H4 (cell line): ENCODE measurements at places on chromosomes 3 and 15. TPM values are rescaled to one million over a fixed set of nuclear protein-coding genes. Genes with fewer than 3 reads are reported as not detected.

ITIH3 gene
- total RNA-seq = not detected in 2 replicates

ATP13A4 gene
- 0.02 TPM in 1 of 2 replicates, not detected in the other for total RNA-seq

USF3 gene
- total RNA-seq = 4.3 and 9.3 TPM in 2 replicates

DUOX1 gene
- not detected in 2 replicates for total RNA-seq

C3orf22 gene
- not detected in 2 replicates for total RNA-seq

TGM5 gene
- not detected in 2 replicates for total RNA-seq

CDHR4 gene
- not detected in 2 replicates for total RNA-seq

TMED3 gene
- 160 and 164 TPM in 2 replicates for total RNA-seq

ACTC1 gene
- total RNA-seq = not detected in 2 replicates

PRKCI gene
- total RNA-seq = 58.3 and 73.3 TPM in 2 replicates

ESYT3 gene
- 0.02 and 0.17 TPM in 2 replicates for total RNA-seq

ACVR2B gene
- total RNA-seq = 0.74 and 1.3 TPM in 2 replicates

EPHA6 gene
- total RNA-seq = 7.3 and 7.7 TPM in 2 replicates

DUOXA2 gene
- not detected in 2 replicates for total RNA-seq

ITIH4 gene
- total RNA-seq = 0.10 and 6.1 TPM in 2 replicates

ANKUB1 gene
- not detected in 2 replicates for total RNA-seq

LRRC57 gene
- 6.3 and 14.2 TPM in 2 replicates for total RNA-seq

GOLGA8R gene
- total RNA-seq = 0.23 TPM in 1 of 2 replicates, not detected in the other

HESX1 gene
- total RNA-seq = 0.37 TPM in 1 of 2 replicates, not detected in the other

SNX4 gene
- 43.3 and 53.4 TPM in 2 replicates for total RNA-seq

RLBP1 gene
- total RNA-seq = not detected in 2 replicates

HYAL1 gene
- total RNA-seq = not detected in 2 replicates

CCR2 gene
- total RNA-seq = not detected in 2 replicates

EAF2 gene
- 3.4 and 4.3 TPM in 2 replicates for total RNA-seq

AGTR1 gene
- 0.45 and 0.53 TPM in 2 replicates for total RNA-seq

LRRC31 gene
- total RNA-seq = not detected in 2 replicates

SPINK8 gene
- not detected in 2 replicates for total RNA-seq

COL8A1 gene
- total RNA-seq = 7.3 and 24.3 TPM in 2 replicates

CACNA2D2 gene
- 0.04 TPM in 1 of 2 replicates, not detected in the other for total RNA-seq

GP9 gene
- total RNA-seq = not detected in 2 replicates

CKMT1A gene
- 0.10 and 1.1 TPM in 2 replicates for total RNA-seq

SLC24A5 gene
- not detected in 2 replicates for total RNA-seq
